ENCODE measurements at places on chromosomes 11 and 22. TPM values are rescaled to one million over a fixed set of nuclear protein-coding genes. Genes with fewer than 3 reads are reported as not detected.

The MIAT gene
- 113 TPM for total RNA-seq

The SCARF2 gene
- total RNA-seq, result 1.4 TPM

The TPBGL gene
- 0.14 TPM for total RNA-seq

GRCh38 chr11:119155733-119156492 lies 7.1 kb downstream of the ABCG4 start:
- peaks cover 22% of the 10 kb centered on the region for H3K27me3 ChIP-seq
- no peak overlapping the region for H3K4me3 ChIP-seq
- H3K4me1 ChIP-seq, result peaks cover 4% of the 10 kb centered on the region

DNA sequence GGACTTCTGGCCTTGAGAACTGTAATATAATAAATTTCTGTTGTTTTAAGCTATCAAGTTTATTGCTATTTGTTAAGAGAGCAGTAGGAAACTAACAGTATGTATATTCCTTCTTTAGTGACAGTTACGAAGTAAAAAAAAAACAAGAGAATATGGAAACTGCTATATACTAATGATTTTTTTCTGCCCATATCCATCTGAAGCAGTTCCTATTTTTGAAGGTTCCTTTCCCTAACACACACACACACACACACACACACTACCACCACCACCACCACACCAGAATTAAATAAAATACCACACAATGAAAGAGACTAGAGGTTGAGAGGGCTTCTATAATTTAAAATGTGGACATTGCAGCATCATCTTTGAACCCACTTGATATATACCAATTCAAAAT lies 44.4 kb upstream of the CARD18 start:
- H3K4me1 ChIP-seq, result no peaks in the 10 kb centered on the region
- no peak for DNase-seq
- H3K4me3 ChIP-seq, result no peak overlapping the region

DNA sequence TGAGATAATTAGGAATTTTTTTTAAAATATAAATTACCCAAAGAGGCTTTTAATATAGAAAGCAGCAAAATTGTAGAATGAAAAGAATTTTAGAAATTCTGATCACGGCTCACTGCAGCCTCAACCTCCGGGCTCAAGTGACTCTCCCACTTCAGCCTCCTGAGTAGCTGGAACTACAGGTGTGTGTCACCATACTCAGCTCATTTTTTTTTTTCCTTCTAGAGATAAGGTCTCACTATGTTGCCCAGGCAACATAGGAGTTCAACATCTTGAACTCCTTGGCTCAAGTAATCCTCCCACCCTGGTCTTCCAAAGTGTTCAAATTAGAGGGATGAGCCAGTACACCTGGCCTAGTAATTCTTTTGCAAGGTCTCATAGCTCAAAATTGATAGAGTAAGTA lies 76.7 kb downstream of the ATG16L2 start:
- no peaks in the 10 kb centered on the region for H3K27me3 ChIP-seq
- no peak overlapping the region for H3K4me3 ChIP-seq
- no peaks in the 10 kb centered on the region for H3K4me1 ChIP-seq
- DNase-seq, result no peak

The BIK gene
- 3.2 TPM for total RNA-seq

The ZC3H7B gene
- 46.1 TPM for total RNA-seq

Data from activated T-cell treated with anti-CD3 and anti-CD28 coated beads, Interleukin-2, amount 50 U/mL, for 72 hours (primary cell).